ENCODE measurements at places on chromosomes 3 and 15.

GRCh38 chr3:45381168-45381852 is 7.1 kb upstream of the LARS2 start:
- no peak for DNase-seq

DNA sequence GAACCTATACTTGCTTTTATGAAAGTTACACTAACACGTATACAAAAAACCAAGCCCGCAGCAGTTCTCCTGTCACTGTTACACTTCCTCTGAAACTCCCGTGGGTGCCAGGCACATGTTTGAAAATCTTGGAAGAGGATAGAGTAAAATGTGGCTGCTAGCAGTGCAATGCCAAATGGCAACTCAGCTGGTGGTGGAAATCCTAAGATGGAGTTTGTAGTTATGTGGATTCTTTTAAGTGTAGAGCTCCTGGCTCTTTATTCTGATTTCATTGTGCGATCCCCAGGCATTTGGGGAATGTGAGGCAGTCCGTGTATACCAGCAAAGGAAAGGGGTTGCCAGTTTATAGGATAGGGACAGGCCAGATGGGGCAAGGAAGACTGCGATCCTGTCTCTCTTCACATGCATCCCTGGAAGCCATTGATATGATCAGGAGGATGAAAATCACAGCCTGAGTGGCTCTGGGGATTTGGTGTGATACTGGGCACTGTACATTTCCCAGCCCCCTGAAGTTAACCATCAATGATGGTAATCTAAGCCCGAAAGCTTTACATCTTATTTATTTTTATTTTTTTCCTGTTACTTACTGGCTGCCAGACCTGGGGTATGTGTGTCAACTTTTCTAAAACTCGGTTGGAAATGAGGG is 1.1 kb downstream of the STAC start:
- DNase-seq: no peak

DNA sequence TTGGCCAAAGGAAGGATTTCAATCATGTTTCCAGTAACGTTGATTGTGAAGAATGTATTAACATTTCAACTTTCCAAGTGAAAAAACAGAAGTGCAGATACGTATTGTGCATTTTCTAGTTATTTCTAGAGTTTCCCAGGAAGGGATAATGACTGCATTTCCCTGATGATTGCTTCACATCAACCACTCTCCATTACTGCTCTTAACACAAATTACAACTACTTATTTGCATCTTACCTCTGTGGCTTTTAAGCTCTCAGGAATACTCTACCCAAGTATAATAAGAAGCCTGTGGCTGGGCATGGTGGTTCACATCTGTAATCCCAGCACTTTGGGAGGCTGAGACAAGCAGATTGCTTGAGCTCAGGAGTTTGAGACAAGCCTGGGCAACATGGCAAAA is 582.5 kb downstream of the ZNF385D start:
- no peak for DNase-seq

GRCh38 chr15:101170568-101171350 is 81.1 kb downstream of the CHSY1 start:
- no peak for DNase-seq

- DNase-seq: no peak
These were observed at the start of gene CX3CR1 for GRCh38 chr3:39279745-39280517. Gene CX3CR1, minus strand, starts transcription at chr3:39280036. Its CDS starts 13,527 bp downstream, at chr3:39266509.

DNA sequence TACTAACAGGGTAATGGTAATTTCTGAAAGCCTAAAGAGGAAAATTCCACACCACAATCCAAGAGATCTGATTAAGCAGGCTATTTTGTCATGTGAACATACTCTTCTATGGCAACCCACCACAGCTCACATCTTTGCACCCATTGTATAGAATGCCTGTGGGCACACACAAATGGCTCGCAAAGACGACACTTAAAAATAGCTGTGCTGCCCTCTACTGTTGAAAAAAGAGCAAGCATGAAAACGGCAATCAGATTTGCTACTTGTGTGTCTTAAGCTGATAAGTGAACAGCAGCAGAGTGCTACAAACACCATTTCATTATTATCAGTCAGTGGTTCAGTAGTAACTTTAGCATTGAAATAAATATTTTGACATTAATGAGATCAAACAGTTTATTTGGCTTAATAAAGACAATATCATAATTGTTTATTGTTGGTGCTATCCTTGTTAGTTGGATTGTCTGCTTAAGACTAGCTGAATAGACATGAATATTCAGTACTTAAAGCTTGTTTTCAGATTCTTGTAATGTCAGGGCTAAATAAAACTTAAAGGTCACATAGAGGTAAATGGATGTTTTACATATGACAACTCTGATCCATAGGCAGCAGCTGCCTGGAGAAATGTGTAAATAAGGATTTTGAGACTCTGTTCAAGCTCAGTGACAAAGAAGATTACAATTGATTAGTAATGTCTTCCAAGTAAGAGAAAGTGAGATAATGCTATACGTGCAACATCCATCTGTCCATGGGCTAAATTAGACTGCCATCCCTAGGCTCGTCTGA is 199.1 kb downstream of the LRRN1 start:
- peak; percentile 10 for DNase-seq

DNA sequence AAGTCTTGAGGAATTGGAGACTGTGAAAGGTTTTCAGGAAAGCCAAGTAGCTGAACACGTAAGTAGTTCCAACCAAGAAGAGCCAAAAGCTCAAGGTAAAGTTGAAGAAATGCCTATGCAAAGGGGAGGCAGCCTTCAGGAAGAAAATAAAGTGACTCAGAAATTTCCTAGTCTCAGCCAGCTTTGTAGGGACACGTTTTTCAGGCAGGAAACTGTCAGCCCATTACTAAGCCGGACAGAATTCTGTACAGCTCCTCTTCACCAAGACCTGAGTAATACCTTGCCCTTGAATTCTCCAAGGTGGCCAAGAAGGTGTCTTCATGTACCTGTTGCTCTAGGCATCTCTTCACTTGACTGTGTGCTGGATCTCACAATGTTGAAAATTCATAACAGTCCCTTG is 48.6 kb downstream of the CDAN1 start:
- DNase-seq: no peak

DNA sequence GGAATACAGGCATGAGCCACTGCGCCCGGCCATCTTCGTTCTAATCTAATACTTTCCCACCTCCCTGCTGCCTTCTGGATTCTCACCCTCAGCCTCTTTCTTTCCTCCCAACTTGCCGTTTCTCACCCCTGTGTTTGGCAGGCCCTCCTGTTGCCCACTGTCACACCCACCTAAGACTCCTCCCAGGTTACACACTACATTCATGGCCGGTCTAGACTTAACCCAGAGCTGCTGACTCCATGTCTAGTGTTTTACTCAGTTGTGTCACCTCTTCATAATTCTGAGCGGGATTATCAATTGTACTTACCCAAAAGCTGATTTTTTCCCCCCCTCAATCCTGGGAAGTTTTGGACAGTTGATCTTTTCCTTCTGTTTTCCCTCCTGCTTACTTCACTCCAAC is 223.8 kb downstream of the FEZF2 start:
- DNase-seq: no peak

GRCh38 chr3:67093305-67093704 is 95.2 kb downstream of the KBTBD8 start:
- DNase-seq: no peak

DNA sequence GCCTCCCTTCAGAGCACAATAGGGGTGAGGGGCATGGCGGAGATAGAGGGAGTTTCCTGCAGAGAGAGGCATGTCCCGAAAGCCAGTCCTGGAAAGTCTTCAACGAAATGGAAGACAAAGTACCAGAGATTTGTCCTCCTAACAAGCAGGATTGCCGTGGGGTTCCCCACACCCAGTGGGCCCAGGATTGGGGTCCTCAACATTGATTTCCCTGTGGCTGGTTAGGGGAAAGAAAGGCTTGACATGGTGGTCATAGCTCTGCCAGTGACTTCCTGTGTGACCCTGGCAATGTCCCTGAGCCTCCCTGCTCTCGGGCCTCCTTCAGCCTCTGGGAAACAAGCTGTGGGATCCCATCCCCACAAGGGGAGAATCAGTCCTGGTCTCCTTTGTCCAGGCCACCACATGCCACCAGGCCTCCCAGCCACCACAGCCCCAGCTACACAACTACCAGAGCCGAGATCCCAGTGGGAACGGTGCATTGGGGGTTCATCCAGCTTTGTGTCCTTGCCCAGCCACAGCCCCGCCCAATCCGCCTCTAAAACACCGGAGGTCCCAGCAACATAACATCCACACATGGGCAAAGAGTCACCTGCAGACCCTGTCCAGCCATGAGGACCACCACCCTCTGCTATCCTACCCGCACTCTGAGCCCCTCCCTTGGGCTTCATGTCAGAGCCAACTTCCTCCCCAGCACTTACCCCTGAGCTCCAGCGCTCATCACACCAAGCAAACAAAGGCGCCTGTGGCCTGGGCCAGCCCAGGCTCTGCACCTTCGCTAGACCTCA is 63.0 kb downstream of the ADAMTS17 start:
- DNase-seq: no peak

- no peak for DNase-seq
These were observed 49.5 kb downstream of the SLC30A4 start for GRCh38 chr15:45473068-45473467.

DNA sequence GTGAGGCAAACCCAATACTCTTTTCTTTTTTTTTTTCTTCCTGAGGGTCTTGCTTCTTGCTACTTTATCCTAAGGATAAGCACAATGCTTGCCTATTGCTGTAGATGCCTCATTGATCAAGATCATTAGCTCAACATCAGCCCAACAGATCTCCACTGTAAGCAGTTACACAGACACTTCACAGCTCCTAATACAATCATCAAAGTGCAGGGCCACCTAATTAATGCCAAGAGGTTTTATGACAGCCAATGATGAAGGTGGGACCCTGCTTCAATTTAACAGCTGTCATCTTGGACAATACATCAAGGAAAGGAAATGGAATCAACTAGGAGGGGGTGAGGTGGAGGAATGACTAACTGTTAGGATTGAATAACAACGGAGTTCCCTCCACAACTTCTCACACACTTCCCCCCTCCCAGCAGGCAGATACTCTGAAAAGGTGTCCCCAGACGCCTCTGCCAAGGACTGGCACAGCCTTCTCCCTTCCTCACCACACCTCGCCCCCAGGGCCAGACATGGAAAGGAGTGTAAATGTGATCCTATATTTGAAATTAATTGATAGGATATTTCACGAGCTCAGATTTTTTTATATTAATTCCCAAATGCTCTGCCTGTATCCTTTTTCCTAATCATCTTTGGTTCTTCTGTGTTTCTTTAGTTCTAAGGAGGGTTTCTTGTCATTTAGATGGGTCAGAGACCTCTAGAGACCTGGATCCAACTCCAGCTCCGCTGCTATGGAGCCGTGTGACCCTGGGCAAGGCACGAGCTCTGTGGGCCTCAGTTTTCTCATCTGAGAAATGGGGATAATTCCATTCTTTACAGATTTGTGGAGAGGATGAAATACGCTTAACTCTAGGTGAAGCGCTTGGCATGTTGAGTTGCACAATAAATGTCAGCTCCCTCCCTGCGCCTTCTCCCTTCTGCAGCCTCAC is 1.2 kb downstream of the DCLK3 start:
- DNase-seq: no peak

GRCh38 chr3:121985846-121986245 is 36.2 kb downstream of the ILDR1 start:
- DNase-seq: no peak

- no peak for DNase-seq
These were observed 158.0 kb downstream of the CDIN1 start for GRCh38 chr15:36737430-36737891.

GRCh38 chr15:63892794-63893441 is 59.2 kb upstream of the HERC1 start:
- no peak for DNase-seq

DNA sequence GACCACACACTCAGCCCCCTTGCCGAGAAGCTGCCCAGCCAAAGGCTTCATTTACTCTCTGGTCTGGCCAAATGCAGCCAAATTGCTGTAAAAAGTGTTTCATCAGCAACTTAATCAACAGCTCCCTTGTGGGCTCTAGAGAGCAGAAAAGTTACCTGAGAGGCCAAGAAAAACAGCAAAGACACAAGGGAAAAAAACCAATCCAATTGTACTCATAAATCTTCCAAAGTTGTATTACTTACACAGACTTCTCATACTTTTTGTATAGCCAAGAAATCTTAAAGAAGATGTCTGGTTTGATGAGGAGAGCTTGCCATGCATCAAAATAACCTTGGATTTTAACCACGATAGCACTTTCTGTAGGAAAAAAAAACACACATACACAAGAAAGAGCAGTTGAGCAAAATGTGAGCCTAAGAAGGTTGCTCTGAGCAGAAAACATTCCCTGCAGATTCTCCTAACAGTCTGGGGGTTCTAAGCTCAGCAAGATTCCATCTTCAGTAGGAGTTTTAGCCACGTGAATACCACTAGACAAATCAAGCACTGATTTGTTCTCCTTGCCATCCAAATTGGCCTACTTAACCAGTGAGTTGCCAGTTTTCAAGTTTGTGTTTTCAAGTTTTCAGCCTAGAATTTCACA is 120.0 kb downstream of the CYP19A1 start:
- no peak for DNase-seq

DNA sequence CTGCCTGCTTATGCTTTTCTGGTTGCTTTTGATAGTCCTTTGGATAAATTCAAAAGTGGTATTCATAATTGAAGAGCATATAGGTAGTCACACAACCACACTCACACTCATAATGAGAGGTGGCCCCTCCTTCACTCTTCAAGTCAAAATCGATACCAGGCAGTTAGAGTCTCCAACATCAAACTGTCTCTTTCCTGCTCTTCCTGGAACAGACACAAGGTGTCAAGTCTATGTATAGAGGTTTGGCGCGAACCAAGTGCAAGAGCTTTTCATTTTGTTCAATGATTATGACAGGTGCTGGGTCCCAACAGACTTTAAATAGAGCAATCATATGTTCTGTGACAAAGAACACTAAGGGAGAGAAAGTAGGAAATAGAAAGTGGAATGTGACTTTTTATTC is 29.9 kb upstream of the RGMA start:
- no peak for DNase-seq

GRCh38 chr15:85545185-85545584 is 164.8 kb downstream of the AKAP13 start:
- DNase-seq: no peak

DNA sequence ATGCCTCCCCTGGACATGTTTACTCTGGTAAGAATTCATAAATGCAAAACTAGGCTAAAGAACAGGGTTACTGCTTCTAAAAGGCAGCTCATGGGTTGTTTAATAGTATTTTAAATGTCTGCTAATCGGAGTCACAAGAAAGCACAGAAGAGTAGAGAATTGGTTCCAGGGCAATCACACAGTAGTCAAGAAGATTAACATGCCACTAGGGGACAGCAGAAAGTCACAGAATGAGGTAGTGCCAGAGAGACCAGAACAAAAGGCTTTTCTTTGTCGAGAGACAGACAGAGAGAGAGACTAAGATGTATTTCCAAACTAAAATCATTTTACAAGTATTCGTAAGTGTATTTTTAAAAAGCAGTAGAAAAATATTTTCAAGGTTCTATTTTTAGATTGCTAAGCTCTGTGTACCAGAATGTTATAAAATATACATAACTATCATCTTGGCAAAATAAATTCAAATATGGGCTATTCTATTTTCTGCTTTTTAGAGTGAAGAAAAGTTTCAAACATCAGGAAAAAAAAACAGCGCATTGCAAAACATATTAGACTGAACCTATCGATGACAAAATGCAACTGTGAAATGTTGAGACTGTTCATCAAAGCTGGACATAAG is 78.3 kb upstream of the CDIN1 start:
- DNase-seq: peak; percentile 2
